CD4-positive, alpha-beta T cell treated with Interleukin-2 at 100 ng/mL for 4 hours (primary cell): ENCODE measurements at places on chromosomes 2 and 18.

GRCh38 chr18:58784601-58785137, 80.0 kb upstream of the ZNF532 start:
- DNase-seq, result no peak

GRCh38 chr2:236899146-236899545, 186.5 kb upstream of the COPS8 start:
- DNase-seq, result no peak

GRCh38 chr2:96359310-96359709, 23.7 kb downstream of the NCAPH start:
- peak; percentile 47 for DNase-seq

GRCh38 chr2:82803307-82803706, 1655.8 kb downstream of the SUCLG1 start:
- DNase-seq, result no peak

- DNase-seq, result no peak
Observed at GRCh38 chr18:32244881-32245280, 55.0 kb downstream of the MEP1B start.

DNA sequence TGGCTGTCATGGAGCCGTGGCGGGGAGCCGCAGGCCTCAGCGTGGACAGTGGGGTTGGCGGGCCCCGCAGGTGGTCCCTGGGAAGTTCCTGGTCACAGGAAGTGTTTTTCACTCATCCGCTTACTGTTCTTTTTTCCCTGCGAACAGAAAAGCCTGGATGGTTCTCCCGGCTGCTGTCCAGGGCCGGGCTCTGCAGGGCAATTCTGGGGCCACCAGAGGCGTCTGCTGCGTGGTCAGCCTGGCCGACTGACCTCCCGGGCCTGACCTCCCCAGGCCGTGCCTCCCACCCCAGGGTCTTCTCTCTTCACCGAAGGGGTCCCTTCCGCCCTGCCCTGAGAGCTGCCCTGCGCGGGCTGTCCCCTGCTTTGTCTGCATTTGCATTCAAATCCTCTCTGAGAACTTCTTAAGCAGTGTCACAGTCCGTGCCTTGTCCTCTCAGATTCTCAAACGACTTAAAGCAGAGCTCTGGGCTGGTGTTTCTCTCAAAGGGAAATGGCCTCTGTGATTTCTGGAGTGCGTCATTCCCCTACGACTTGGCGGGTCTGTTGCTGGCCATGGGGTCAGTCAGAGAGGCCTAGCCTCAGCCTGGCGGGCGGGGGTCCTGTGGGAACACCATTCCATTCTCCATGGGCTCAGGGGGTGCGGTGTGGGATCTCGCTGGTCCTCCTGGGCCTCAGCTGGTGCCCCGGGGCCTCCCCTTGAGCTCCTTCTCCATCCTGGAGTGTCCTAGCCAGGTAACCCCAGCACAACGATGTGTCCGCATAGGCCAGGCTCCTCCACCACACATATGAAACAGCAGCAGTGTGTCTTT, 38.3 kb downstream of the KLHL29 start:
- no peak for DNase-seq

DNA sequence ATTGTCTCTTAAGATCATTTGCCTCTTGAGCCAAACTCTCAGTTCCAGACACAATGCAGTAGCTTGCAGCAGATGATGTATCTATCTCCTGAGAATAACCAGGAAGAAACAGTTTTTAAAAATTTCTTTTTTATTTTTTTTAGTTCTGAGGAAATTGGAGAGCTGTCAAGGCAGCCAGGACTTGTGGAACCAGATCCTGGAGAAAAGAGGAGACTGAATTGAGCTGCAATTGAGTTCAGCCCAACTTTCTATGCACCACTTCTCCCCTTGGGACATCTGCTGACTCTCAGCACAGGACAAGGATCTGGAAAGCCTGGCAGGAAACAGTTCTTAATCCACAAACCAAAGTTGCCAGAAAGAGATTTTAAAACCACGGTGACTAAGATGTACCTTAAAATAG, 13.5 kb upstream of the CSRNP3 start:
- no peak for DNase-seq

DNA sequence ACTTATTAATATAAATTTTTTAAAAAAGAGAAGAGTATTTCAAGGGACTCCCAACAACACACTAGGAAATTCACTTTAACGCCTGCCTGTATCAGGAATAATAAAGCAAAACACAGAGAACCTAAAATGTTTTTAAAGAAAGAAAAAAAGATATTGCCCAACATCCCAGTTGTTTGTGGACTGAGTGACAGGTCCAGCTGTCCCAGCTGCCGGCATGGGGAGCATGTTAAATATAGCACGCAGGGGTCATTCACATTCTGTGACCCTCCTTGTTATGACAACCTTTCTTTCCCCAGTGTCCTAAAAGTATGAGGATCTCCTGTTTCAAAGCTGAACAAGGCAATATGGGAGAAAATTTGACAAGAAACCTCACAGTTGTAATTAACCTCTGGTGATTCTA, 4.4 kb downstream of the KLHL41 start:
- DNase-seq, result no peak

GRCh38 chr18:12862467-12862866, 21.6 kb downstream of the PTPN2 start:
- DNase-seq, result no peak

DNA sequence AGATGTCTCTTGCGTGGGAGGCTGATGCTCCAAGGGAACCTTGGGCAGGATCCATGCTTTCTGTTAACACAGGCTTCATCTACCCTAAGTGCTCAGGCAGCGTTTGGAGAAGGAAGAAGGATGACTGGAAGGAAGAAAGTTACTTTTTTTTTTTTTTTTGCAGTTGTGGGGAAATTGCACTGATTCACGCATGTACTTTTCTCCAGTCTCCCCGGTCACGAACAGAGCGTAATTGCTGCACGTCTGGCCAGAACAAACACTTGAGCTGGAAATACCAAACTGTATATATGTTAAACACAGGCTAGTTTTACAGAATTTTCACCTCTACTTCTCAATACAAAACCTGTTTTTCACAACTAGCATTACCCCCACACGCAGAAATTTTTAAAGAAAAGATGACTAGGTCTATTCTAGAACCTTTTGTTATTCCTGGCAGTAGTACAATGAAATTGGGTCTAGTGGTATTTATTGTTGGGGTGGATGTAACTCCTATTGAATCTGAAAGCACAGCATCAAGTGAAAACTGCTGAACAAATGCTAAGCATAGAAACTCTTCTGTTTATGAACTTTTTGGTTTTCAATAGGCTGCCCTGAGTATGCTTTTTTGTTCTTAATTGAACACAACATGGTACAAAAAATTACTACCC, 9.3 kb upstream of the SCYGR5 start:
- no peak for DNase-seq

- no peak for DNase-seq
Observed at GRCh38 chr2:175030380-175031271, 25.4 kb upstream of the CHN1 start.

GRCh38 chr2:71291398-71291797, 40.2 kb upstream of the ZNF638 start:
- no peak for DNase-seq

GRCh38 chr2:147137711-147138110, 707.1 kb upstream of the ACVR2A start:
- no peak for DNase-seq

DNA sequence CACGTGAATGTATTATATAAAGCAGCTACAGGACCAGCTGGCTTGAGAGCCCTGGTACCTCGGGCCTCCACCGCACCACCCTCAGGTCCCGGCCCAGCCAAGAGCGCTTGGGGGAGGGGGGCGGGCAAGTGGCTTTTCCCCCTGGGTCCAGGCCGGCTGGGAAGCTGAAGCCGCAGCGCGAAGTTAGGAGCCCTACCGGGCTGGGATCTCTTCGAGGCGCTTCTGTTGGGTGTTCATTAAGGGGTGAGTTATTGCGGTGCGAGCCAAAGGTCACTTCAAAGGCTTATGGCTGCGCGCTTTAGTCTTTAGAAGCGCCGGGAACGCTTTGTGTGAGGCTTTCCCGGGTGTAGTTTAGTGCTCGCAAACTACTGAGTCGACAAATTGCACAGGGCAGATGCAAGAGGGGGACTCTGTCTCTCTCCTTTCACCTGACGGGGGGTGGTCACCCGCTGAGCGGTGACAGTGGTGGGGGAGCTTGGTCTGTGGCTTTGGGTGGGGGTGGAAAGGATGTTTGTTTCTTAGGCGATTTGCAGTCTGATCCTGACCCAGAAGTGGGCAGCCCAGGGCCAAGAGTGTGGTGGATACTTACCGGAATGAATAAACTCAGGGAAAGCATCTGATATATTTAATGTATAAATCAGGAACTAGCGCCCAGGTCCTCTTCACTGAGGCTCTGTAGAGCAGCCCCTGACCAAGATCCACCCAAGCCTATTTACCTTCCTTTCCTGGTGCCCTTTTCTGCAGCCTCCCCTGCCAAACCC, 6.0 kb downstream of the HOXD3 start:
- no peak for DNase-seq

GRCh38 chr2:236862961-236863728, 222.5 kb upstream of the COPS8 start:
- no peak for DNase-seq
